ENCODE measurements at places on chromosomes 1 and 21.

DNA sequence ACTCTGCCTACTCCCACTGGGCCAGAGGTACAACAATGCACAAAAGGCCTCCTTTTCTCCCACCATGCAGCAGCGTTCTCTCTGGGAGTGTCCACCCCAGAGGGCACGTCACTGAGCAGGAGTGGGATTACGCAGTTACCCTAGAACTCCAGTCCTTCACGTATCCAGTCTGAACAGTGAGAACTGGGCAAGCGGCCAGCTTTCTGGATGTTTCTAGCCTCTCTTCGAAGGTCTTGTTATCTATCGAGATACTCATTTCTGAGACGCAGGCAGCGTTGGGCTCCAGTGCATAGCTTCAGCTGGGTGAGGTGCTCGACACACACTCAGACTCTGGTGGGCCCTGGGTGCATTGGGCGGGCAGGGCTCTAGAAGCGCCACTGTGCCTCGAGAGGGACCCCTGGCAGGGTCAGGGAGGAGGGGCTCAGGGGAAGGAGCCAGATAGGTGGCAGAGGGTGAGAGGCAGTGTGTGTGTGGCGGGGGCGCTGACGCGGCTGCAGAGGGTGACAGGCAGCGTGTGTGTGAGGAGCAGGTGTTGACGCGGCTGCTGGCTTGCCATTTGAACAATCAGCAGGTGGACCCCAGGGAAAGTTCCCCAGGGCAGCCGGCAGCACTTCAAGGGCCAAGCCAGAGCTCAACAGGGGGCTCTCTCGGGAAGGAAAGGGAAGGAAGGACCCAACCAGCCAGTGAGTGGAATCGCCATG is 27.9 kb downstream of the PRDM15 start:
- no peak for DNase-seq

DNA sequence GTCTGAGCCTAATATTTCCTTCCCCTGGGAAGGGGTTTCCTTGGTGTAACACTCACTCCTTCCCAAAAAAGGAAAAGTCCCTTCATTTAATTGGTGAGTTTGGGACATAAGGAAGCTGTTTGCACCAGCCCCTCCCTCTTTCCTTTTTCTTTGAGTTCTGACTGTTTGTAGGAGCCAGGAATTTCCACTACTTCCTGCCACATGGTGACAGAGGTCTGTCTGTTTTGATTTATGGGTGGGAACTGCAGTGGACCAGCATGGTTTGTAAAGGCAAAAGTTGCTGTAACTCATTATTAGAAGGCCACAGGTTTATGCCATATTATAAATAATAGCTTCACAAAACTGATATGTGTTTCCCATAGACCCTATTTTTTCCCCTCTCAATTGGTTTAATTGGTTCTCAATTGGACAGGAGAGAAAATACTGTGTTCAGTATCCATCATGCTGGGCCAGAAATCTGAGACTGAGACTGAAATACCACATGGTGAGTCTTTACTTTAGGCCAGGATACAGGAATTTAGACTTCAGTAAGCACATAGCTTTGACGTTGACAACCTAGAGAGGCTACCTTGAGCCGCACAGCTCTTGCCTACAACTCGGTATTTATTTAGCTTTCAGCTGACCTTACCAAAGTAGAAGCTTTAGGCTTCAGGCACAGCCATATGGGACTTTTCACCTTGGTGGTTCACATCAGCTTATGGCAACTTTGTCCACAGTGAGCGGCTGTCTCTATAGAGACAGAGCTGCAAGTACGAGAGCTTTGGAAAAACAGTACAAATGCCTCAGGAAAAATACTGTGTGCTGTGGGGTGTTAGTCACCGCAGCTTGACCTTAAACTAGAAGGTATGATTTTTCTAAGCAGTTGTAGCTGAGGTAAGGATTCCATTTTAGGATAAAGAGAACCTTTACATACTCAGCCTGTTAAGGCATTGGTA is 40.0 kb upstream of the RGS7 start:
- no peak for DNase-seq

GRCh38 chr1:8569242-8569641 is 248.2 kb downstream of the RERE start:
- DNase-seq, result no peak

DNA sequence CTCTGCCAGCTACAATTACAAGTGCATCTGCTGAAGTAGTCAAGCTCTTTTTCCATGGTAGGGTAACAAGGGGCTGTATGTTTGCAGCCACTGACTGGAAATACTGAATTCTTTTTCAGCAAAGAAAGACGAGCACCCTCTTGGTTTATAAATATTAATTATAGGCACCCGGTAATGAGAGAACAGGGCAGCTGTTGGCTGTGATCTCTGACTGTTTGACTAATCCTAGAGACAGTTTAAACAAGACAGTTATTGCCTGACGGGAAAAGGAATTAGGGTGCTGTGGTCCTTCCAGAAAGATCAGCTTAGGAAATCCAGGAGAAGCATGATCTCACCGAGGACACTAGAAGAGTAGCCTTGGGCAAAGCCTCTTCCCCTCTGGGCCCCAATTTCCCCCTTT is 183.7 kb upstream of the ZC3H12A start:
- DNase-seq, result no peak

DNA sequence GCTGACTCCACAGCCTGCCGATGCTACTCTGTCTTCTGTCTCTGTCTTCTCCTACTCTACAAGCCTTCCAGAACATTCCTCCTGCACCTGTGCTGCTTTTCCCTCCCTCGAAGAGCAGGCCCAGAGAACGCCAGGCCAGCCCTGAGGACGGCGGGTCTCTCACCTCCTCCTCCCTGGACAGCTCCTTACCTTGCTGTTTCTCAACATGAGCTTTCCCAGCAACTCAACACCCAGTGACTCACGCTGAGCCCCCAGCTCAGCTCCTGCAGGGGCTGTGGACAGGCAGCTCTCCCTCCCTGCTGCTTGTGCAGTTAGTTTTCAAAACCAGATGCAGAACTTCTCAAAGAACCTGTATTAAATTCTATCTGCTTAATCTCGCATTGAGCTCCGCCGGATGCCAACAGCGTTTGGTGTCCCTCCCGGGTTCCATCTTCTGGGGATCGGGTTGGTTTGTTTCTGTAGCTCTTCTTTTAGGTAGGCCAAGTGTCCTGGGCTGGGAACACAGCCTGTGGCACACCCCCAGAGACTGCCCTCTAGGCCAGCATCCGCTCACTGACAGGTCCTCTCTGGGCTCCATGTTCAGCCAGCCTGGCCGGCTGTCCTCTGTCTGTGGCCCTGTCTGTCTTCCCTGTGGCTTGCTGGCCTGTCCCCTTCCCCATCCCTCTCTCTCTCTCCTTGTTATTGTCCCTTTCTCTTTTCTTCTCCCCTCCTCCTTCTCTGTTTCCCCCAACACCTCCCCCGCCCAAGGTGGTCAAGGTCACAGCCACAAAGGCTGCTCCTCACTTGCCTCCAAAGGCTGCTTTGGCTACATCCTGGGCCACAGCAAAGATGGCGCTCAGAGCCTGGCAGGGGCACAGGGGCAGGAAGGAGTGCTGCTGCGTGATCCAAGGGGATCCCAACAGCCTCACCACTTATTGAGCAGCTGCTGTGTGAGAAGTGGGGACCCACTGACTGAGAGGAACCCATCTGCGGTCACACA is 391.0 kb downstream of the MATN1 start:
- DNase-seq, result no peak

GRCh38 chr1:223231581-223231980 is 88.5 kb upstream of the TLR5 start:
- DNase-seq, result no peak

DNA sequence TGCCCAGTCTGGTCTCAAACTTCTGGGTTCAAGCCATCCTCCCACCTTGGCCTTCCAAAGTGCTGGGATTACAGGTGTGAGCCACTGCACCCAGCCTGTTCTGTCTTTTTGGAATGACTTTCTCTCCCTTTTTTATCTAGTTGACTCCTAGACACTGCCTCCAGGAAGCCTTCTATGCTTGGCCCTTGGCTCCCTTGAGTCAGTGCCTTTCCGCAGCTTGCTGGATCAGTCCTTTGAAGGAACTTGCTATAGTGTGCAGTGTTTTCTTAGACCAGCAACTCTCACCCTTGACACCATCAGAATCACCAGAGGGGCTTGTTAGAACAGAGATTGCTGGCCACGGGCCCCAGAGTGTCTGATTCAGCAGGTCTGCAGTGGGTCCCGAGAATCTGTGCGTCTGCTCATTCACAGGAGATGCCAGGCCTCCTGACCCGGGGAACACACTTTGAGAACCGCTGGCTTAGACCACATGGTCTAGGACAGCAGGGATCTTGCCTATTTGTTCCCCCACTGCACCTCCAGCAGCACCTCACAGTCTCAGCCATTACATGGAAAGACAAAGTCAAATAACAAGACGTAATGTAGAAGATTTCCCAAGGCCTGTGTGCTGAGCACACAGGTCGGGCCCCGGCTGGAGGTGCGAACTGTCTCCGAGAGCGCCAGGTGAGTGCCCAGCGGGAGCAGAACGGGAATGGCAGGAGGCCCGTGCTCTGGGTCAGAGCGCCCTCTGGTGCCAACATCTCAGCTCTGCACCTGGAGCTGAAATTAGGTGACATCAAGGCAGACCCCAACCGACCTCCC is 27.4 kb upstream of the CTPS1 start:
- peak; percentile 84 for DNase-seq

- no peak for DNase-seq
Observed at GRCh38 chr1:173503391-173503790, 26.3 kb downstream of the PRDX6 start.

- peak; percentile 18 for DNase-seq
Observed at GRCh38 chr1:163240705-163241104, 38.0 kb upstream of the RGS5 start.

DNA sequence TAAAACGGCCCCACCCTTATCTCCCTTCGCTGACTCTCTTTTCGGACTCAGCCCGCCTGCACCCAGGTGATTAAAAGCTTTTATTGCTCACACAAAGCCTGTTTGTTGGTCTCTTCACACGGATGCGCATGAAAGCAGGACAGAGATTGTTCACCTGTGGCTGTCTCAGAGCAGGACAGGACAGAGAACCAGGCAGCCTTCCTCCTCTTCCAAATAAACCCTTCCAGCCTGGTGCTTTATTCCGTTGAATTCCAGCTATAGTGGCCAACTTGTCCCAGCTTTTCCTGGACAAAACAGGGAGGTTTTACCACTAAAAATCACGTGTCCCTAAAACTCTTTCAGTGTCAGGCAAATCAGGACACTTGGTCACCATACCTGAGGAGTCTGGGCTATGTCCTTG is 9.5 kb upstream of the DMRTB1 start:
- DNase-seq, result no peak

DNA sequence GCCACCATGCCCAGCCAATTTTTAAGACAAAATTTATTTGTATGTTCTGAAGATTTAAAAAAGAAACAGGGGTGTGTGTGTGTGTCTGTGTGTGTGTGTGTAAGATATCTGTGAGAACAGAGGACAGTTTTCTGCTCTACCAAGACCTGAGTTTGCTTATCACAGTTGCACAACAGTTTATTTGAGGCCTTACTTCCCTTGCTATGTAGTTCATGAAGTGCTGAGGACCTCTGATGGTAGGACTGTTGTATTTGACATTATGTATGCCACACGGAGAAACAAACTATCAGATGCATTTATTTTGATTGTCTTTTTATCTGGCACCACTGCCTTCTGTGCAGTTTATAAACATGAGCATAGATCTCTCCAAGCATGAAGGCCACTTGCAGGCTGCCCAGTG is 355.2 kb downstream of the PBX1 start:
- DNase-seq, result no peak

GRCh38 chr1:10529091-10529490 is 54.3 kb downstream of the PEX14 start:
- DNase-seq, result no peak

DNA sequence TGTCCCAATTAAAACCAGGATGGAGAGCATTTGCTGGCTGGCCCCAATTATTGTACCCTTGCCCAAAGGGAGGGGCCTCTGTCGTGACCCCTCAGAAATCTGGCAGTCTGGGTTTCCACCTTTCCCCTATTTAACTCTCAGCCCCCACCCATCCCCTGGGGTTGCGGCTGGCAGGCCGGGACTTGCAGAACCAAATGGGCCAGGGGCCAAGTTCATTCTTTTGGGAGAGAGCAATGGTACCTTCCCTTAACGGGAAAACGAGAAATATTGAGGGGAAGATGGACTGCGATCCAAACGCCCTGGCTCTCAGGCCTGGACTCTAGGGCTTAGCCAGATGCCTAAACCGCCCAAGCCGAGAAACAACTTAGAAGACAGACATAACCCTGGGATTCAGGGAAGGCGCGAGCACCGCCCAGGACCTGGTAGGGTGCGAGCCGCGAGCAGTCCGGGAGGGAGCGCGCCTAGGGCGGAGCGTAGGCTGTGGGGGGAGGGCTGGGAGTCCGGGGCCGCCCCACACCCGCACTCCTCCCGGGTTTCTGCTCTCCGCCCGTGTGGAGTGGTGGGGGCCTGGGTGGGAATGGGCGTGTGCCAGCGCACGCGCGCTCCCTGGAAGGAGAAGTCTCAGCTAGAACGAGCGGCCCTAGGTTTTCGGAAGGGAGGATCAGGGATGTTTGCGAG is at the start of gene SLC27A3:
Gene SLC27A3 (plus strand): TSS at position 628 of the 678 bp plus-strand sequence. CDS start 91 bp downstream, outside the sequence.
- peak; percentile 58 for DNase-seq

GRCh38 chr1:32199043-32199716 is 1.2 kb upstream of the CCDC28B start:
- DNase-seq, result no peak

DNA sequence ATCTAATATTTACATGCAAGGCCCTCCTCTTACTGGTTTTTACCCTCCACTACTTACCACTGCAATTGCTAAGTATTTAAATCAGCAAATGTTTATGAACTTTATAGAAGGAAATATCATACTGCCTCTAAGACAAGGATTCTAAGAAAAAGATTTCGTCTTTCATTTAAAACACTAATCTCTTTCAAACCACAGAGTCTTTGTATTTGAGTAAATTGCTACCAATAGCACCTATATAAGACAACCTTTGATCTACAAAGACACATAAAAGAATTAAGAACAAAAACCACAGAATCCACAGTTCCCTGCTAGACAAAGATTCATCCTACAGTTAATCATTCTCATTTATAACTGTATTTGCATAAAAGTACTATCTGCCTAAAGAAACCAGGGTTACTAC is 37.6 kb downstream of the RNF115 start:
- DNase-seq, result no peak

DNA sequence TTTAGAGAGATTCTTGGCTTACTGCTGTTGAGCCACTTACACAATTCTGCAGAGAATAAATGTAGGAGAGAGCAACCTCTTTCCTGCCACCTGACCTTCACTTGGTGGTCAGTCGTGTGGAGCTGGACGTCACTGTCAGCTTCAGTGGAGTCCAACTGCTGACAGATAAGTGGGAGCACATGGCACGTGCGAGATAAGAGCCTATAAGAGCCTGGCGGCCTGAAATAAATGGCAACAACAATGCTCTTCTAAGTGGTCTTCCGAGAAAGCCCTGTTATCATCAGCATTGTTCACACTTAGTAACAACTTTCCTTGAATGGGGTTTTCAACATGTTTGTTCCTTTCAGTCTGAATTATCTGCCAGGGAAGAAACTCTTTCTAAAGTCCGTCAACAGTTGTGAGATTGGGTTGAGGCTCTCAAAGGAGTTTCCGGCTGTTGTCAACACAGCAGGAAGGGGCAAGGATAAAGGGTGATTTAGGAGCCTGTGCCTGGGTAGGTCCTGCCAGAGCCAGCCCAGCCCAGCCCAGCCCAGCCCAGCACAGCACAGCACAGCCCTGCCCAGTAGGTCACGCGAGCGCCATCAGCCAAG is 57.2 kb upstream of the RUNX1 start:
- DNase-seq, result no peak

GRCh38 chr1:938088-938683 is 14.5 kb downstream of the SAMD11 start:
- DNase-seq, result peak; percentile 49

- DNase-seq, result no peak
Observed at GRCh38 chr1:225608014-225608796, 44.7 kb downstream of the ENAH start.

GRCh38 chr1:15902882-15903281 is 55.4 kb downstream of the SPEN start:
- DNase-seq, result peak; percentile 33

GRCh38 chr1:35748326-35748725 is 21.5 kb downstream of the CLSPN start:
- peak; percentile 67 for DNase-seq

Data from RWPE1 (cell line).